ENCODE measurements at places on chromosomes 11 and 22.

- no peak for DNase-seq
These were observed 47.3 kb downstream of the RDX start for GRCh38 chr11:110249066-110249465.

- no peak for DNase-seq
These were observed 40.0 kb downstream of the BTG4 start for GRCh38 chr11:111472228-111472627.

GRCh38 chr11:1359556-1359955 lies 30.2 kb upstream of the BRSK2 start:
- DNase-seq: no peak

- no peak for DNase-seq
These were observed 72.2 kb downstream of the KCNQ1 start for GRCh38 chr11:2517016-2517385.

DNA sequence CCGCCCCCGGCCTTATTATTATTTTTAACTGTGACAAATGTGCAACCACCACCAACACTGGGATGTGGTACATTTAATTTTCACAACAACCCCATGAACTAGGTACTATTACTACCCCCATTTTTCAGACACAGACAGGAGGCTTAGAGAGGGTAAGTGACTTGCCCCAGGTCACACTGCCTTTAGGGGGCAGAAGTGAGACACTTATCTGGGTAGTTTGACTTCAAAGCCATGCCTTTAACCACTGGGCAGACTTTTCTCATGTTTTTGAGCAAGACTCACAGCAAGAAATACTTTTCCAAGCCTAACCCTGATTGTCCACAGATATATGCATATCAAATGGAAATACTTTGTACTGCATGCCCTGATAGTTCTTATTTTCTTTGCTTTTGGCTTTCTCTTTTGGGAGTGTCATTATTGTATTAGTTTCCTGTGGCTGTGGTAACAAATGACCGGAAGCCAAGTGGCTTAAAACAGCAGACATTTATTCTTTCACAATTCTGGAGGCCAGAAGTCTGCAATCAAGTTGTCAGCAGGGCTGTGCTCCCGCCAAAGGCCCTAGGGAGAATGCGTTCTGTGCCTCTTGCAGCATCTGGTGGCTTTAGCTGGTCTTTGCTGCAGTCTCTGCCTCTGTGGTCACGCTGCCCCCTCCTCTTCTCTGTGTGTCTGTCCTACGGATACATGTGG lies 110.8 kb downstream of the GRIK4 start:
- DNase-seq: no peak
